NCI-H2081 treated with DMSO at 0.1 percent for 48 hours (cell line): ENCODE measurements at places on chromosomes 7 and 10.

- DNase-seq, result no peak
These were observed 105.9 kb downstream of the PRKG1 start for GRCh38 chr10:51180141-51180540.

DNA sequence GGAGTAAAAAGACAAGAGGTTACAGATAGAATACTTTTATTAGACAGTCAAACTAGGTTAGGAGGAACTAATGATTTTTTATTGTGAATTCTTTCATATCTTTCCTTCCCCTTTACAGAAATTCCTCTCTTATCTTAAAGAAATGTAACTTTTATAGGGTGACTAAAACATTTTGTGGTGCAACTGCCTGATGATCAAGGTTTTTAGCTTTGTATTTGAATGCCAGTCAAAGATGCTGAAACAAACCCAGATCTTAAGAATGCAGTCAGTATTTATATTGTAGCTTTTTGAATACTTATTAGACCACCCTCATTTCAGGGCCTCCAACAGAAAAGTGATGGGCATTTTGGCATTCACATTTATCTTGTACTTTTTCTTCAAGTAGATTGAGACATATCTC lies 27.4 kb downstream of the TAX1BP1 start:
- no peak for DNase-seq

- no peak for DNase-seq
These were observed 26.5 kb downstream of the VIPR2 start for GRCh38 chr7:159118197-159118595.

DNA sequence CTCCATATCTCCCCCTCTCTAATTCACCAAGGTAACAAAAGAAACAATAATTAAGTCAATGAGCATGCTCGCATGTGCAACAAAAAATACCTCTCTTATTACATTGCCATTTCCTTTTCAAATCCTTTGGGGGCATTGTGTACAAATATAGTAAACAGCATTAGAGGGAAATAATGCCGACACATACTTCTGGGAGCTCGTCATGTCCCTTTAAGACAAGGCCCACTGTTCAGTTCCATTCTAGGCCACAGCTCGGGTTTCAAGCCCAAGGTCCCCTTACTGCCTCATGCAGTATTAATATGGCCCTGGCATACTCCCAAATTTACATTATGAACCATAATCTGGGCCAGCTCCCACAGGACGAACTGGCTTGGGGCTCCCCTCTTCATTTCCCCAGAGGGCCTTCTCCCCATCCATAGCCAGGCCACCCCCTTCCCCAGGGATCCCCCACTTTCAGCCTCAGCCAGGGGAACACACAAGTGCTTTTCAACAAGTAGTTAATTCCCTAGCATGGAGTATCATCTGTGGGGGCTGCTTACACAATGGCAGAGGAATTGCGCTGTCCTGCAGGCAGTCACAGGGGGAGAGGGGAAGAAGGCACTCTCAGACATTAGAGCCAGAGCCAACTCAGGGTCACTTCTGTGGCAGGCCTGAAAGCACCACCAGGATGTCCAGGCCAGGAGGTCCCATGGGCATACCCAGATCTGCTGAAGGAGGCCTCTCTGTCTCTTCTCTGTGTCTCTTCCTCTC lies 110.6 kb downstream of the KCNMA1 start:
- DNase-seq, result no peak

DNA sequence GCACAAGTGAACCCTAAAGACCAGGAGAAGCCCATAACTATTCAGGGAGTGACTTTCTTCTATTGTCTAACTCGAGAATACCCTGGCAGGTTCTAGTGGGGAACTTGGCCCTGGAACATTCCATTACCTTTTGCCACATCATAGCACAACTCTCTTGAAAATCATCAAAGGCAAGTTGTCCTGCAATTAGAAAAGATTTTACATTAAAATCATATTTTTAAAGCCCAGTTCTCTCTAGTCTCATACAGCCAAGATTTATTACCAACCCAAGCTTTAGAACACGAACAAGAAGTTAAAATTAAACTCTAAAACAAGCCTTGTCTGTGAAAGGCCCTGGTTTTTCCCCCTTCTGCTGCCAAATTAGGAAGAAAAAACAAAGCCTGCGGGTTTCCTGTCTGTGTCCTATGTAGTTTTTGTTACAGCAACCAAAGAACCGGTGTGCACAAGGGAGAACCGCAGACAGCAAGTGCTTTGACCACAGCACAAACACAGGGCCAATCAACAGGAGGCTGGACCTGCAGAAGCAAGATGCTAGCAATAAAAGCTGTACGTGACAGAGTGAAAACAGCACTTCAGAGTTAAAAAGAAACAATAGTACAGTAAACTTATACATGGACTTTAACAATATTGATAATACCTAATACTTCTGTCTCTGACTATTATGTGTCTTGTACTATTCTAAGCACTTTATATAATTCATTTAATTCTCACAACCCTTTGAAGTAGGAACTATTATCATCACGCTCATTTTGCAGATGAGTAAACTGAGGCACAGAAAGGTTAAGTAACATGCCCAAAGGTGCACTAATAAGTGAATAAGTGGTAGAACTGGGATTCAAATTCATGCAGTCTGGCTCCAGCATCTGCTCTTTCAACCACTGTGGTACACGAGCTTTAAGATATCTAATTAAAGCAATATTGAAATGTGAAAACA lies 65.8 kb downstream of the STK17A start:
- DNase-seq, result no peak

- DNase-seq, result no peak
These were observed 172.6 kb downstream of the FAM107B start for GRCh38 chr10:14601872-14602725.

- no peak for DNase-seq
These were observed 124.0 kb upstream of the PTPN20 start for GRCh38 chr10:46787321-46787615.

- no peak for DNase-seq
These were observed 137.7 kb downstream of the RTKN2 start for GRCh38 chr10:62130948-62131347.

- no peak for DNase-seq
These were observed 24.8 kb downstream of the PLXNA4 start for GRCh38 chr7:132551439-132551838.

DNA sequence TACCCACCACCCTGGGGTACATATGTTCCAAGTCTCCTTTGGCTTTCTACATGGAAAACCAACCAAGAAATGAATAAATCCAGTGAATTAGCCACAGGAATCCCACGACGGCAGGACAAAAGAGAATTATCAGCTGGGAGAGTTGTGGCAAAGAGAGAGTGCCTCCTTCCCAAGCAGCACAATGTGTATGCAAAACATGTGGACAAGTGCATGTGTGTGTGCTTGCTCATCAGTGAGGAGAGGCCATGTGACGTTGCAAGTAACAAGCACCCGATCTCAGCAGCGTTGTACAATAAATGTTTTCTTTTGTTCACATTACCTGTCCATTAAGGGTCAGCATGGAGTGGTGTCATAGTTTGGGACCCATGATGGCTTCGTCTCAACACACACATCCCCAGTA lies 50.0 kb upstream of the EMX2 start:
- no peak for DNase-seq

- no peak for DNase-seq
These were observed 610.5 kb downstream of the KCNMA1 start for GRCh38 chr10:77027141-77027540.

GRCh38 chr10:123926401-123927264 lies 35.0 kb upstream of the CPXM2 start:
- DNase-seq, result no peak

GRCh38 chr10:8534096-8534495 lies 479.6 kb downstream of the GATA3 start:
- DNase-seq, result no peak

DNA sequence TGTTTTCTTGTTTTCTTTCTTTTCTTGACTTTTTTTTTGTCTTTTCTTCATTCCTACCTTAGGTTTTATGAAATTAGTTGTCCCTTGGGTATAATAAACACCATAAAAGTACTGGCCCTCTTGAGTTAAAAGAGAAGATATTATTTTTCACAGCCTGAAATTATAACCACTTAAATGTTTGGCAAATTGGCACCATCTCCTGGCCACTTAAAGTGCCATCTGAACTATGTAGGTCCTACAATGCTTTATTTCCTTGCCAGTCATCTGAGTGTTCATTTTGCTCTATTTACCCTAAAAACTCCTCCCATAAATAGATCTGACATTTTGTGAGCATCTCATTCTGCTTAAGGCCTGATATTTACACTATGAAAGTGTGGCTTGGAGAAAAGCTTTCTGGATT lies 98.9 kb upstream of the PRKCQ start:
- no peak for DNase-seq

DNA sequence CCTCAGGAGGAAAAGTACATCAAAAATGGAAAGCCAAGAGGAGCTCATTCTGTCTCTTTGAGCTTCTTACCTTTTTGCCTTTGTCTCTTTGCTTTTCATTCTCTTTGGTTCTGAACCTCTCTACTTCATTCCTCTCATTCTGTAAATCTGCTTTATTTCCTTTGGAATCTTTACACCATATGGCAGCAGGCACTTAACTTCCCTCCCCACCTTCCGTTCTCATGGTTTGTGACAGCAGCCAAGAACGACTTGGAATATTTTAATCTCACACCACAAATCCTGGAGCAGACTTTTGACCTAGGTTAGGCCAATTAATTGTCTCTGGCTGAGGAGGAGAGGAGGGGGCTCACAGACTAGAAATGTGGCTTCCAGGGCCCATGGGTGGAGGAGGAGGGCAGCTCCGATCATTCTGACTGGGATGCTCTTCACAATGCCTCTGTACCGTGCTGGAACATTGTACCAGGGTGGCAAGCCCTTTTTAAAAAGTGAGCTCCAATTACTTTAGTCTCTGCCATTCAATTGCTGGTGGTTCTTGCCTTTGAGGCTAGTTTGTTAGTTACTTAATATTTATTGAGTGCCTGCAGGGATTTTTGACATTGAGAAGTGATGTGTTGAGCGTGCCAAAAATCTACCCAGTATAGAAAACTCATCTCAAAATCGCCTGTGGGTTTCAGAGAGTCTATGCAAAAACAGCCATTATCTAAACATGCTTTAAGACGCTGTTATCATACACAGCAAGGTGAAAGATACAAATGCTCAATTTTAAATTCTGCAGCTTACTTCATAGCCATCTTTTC lies 386.6 kb downstream of the DPP6 start:
- DNase-seq, result no peak

GRCh38 chr7:33107136-33108066 lies 1.8 kb downstream of the RP9 start:
- no peak for DNase-seq

- no peak for DNase-seq
These were observed 41.9 kb upstream of the ATRNL1 start for GRCh38 chr10:115051216-115051615.

DNA sequence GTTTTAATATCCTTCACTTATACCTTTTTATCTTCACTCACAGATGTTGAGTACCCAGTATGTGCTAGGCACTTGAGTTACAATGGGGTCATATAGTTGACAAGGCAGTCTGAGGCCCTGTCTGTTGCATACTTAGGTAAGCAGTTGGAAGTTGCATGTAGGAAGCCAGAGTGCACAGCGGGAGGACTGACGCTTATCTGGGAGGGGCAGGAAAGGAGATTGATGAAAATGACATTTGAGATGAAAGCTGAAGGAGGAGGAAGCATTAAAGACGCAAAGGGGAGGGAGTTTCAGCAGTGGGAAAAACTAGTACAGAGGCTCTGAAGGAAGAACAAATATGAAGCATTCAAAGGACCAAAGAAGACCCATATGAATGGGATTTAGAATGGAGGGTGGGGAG lies 266.2 kb downstream of the HTR7 start:
- no peak for DNase-seq
